ENCODE measurements at places on chromosomes 3 and 15.

DNA sequence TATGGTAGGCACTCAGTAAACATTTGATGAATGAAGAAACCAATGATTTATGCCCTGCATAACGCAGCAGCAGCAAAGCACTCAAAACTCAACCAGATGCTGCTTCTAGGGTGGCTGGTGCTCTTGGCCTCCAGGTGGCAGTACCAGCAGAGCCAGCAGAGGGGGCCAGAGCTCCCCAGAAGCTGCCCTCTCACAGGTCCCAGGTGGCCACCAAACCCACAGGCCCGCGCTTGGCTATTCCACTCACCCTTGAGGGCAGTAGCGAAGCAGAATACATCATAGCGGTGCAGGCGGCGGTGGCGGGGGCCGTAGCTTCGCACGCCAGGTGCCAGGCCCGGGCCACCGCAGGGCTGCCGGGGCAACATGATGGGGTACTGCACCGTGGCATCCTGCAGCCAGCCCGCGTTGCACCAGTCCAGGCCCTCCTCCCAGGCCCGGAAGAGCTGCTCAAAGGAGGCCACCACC, 16.6 kb downstream of the HAPLN3 start:
- peak; percentile 47 for DNase-seq

GRCh38 chr3:127547761-127548605, 42.5 kb downstream of the TPRA1 start:
- peak; percentile 26 for DNase-seq

DNA sequence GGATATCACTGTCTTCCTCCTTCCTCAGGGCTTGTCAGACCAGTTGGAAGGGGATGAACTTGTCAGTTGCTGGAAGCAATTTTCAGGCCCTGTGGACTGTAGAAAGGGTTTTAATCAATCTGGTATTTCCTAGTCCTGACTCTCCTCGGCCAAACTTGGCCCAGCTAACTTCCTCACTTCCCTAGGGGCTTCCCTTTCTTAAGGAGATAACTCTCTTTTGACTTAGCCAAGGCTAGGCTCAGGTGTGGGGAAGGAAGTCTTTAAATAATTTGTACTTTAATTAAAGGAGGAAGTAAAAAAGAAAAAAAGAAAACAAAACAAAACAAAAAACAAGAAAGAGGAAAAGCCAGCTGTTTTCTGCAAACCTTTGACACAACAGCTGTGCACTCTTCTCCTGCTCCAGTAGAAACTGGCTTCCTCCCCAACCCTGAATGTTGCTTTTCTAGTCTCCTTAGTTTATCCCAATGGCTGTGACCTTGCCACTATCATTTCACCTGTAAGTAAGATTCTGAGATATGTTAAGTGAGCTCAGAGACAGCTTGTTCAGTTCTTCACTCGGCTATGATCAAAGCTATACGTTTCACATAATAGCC, 53.0 kb upstream of the ST3GAL6 start:
- no peak for DNase-seq

DNA sequence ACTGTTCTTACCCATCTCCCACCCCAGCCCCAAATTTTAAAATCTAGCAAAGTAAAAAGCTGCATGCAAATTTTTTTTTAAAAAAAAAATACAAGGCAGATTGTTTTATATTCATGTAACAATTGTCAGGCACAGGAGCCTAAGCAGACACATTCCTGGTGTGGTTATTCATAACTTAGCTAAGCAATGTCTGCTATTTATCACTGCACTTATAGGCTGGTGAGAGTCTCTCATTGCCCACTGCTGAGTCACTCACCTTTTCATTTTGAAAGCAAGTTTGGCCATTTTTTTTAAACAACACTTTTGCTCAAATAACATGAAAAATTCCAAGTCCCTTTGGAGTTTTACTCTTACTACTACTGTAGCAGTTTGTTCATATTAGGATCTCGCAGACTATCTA, 413.9 kb downstream of the RBMS3 start:
- peak; percentile 92 for DNase-seq
